ENCODE measurements at places on chromosomes 6 and 20.

DNA sequence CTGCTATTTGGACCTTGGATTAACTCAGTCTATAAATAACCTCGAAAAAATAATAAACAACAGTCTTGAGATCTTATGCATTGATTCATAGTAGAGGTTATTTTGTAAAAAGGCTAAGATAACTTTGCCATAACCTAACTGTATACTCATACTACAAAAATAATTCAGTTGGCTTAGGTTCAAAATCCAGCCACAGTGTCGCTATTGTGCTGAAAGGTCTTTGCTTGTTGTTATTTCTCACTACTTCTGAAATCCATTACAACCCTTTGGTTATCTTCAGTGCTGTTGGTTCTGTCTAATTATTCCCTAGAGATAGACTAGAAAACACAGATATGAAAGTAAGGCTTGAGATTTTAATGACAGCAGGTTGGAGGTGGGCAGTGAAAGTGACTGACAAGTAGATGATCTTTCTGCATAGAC, 74.4 kb downstream of the MKKS start:
- DNase-seq = no peak

DNA sequence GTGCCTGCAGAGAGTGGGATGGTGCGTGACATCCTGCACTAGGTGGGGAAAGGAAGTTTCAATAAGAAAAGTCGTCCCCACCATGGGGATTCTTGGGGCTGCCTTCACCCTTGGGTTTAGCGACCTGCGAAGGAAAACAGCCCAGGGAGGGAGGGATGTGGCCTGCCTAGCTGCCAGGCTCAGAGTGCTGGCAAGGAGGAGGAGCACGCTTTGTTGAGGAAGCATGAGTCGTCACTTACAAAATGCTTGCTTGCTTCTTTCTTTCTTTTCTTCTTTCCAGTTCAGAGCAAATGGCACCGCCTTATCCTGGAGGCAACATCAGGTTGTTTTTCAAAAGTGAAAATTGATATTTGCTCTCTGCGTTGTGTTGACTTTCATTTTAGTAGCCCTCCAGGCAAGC, 123.2 kb downstream of the TFAP2C start:
- DNase-seq = no peak

GRCh38 chr6:168376811-168377483, 57.4 kb upstream of the DACT2 start:
- DNase-seq = no peak

GRCh38 chr20:13442986-13443385, 195.7 kb downstream of the TASP1 start:
- DNase-seq = no peak

DNA sequence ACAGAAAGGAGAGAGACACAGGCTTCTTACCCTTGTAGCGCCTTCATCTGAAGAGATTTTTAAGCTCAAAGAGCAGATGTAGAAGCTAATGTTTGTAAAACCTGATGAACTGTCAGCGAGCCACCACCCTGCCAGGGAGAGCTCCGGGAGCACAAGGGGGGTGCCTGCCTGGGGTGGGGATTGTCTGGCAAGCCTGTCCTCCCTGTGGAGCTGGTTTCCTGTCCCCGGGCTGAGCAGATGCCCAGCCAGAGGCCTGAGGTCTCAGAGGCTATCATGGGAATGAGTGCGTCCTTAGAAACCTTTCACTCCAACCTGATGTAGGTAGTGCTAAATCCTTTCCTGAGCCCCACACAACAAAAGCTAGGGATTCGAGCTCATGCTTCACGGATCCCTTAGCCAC, 41.9 kb upstream of the NR2E1 start:
- DNase-seq = no peak

DNA sequence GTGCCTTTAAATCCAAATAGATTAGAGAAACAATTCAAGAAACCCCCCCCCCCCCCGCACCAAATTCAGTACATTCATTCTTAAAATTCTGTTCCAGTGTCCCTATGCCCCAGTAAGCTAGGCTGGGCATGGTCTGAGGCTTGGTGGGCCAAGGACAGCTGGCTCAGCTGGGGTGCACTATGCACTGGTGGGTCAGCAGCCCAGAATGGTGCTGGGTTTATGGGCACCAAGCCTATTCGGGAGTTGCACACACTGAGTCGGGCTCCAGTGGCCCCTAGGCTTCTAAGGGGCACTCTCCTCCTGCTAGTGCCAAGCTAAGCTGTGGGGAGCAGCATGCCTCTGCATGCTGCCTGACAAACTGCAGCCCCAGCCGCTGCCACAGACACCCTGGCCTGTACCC, 20.1 kb upstream of the HLA-B start:
- DNase-seq = no peak

DNA sequence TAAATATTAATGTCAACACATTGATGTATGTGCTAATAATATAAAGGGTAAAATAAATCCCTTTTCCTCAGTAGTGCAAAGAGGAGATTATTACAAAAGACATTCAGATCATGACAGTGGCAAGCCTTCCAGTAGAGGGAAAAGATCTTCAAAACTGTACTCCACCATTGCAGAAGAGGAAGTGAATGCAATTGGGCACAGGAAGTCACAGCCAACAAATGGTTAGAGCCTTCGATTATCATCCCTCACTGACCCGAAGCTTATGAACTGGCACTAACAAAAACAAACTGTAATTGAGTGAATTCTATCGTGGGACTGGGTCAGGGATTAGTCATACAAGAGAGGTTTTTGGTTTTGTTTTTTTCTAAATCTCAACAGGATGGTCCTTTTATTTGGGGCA, 39.3 kb upstream of the SCGN start:
- DNase-seq = no peak

DNA sequence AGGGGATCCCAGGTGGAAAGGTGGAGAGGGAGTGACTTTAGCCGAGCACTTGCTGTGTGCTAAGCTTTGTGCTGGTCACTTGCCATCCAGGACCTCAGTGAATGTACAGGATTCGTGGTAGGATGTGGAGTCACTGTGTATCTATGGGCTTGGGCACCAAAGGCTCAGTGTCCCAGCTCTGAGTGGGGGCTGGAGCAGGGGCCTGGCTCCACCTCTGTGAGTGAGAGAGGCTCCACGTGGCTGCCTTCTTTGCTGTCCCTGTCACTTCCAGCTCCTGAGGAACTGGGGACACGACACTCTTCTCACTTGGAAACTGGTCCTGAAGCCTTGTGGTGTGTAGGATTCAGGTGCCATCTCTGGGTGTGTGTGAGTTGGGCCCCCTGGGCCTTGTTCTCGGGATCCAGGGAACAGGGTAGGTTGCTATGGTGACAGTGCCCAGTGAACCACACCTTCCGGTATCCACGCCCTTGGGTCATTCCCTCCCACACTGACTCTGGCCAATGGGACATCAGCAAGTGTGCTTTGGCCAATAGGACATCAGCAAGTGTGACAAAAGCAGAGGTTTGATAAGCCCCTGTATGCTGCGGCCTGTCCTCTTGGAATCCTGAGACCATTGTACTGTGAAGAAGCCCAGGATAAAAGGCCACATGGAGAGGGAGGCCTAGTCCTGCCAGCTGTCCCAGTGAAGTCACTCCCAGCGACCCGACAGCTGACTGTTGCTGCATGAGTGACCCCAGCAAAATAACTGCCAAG, 87.7 kb downstream of the CDH22 start:
- no peak for DNase-seq

Measured in epithelial cell of proximal tubule (primary cell).